ENCODE measurements at places on chromosomes 3 and 15. TPM values are rescaled to one million over a fixed set of nuclear protein-coding genes. Genes with fewer than 3 reads are reported as not detected.
A peak's percentile ranks its signal among the peaks of the same experiment; 100 is the strongest.

Gene PLSCR5
- not detected for total RNA-seq

- no peak overlapping the region for H3K4me3 ChIP-seq
- peak overlapping the region; percentile 81 for H3K27ac ChIP-seq
- H3K27me3 ChIP-seq = peaks cover 7% of the 10 kb centered on the region
- no peak for DNase-seq
- H3K4me1 ChIP-seq = peaks cover 15% of the 10 kb centered on the region
Measured at GRCh38 chr3:134038716-134039115, 9.0 kb upstream of the SLCO2A1 start.

GRCh38 chr3:11385891-11386290 is 113.7 kb downstream of the ATG7 start:
- H3K27ac ChIP-seq = no peak overlapping the region
- peaks cover 11% of the 10 kb centered on the region for H3K4me1 ChIP-seq
- DNase-seq = no peak
- H3K27me3 ChIP-seq = no peaks in the 10 kb centered on the region
- H3K36me3 ChIP-seq = no peaks in the 10 kb centered on the region

DNA sequence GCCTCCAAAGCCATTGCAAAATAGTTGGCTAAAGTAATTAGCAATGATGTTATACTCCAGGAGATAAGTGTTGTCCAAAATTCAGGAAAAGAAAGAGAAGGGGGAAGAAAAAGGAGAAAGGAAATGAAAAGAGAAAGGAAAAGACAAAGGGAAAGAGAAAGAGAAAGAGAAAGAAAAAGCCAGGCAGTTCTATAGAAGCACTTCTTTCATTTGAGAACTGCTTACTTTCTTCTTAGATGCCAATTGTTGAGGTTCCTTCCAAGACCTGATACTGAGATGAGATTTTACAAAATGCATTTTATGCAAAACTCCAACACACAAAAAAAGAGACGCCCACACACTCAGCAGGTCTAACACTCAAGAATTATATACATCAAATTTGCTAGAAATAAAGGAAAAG is 298.4 kb downstream of the KCNH8 start:
- H3K4me1 ChIP-seq = peaks cover 4% of the 10 kb centered on the region
- H3K4me3 ChIP-seq = no peak overlapping the region
- no peak for DNase-seq

DNA sequence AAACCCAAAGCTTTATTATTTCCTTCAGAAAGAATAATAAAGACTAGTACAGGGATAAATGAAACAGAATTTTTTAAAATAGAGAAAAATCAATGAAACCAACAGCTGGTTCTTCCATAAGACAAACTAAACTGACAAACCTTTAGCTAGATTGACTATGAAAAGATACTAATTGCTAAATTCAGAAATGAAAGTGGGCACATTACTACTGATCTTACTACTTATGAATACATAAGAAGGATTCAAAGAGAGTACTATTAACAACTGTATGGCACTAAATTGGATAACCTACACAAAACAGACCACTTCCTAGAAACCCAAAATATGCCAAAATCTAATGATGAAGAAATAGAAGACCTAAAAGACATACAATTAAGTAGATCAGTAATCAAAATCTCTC is 278.2 kb downstream of the ISL2 start:
- DNase-seq = no peak
- H3K27ac ChIP-seq = no peak overlapping the region
- peaks cover 50% of the 10 kb centered on the region for H3K36me3 ChIP-seq
- H3K4me1 ChIP-seq = no peaks in the 10 kb centered on the region

DNA sequence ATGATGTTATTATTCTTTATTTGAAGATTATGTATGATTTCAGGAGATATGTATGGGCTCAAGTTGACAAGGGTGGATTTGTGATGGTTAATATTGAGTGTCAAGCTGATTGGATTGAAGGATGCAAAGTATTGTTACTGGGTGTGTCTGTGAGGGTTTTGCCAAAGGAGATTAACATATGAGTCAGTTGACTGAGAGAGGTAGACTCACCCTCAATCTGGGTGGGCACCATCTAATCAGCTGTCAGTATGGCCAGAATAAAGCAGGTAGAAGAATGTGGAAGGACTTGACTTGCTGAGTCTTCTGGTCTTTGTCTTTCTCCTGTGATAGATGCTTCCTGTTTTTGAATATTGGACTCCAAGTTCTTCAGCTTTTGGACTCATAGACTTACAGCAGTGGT is 973.7 kb downstream of the MCTP2 start:
- no peaks in the 10 kb centered on the region for H3K4me1 ChIP-seq
- H3K4me3 ChIP-seq = no peak overlapping the region
- no peak overlapping the region for H3K27ac ChIP-seq
- H3K36me3 ChIP-seq = peaks cover 6% of the 10 kb centered on the region
- no peaks in the 10 kb centered on the region for H3K27me3 ChIP-seq

All from progenitor cell of endocrine pancreas (in vitro differentiated cells).